Stimulated activated CD8-positive, alpha-beta memory T cell treated with anti-CD3 and anti-CD28 coated beads, Interleukin-7, amount 100 ng/mL, for 48 hours (primary cell): ENCODE measurements at places on chromosomes 6 and 20.

- DNase-seq, result no peak
These were observed 2.4 kb upstream of the RTF2 start for GRCh38 chr20:56465997-56466396.

DNA sequence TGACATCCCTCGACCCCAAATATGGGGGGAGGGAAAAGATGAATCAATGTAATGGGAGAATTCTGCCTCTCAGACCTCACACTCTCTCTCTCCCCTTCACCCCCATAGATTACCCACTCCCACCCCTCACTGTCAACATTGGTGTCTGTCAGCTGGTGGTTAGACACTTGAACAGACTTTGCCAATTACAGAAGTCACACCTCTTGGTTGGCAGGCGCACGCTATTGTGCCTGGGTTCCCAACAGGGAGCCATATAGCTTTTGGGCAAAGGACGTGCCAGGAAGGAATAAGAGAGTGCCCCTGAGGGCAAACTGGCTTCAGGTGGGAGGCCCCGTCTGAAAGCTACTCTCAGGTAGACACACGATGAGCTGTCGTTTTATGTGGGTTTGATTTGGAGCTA is 54.1 kb upstream of the FYN start:
- DNase-seq, result no peak

GRCh38 chr20:8589956-8590355 is 457.9 kb downstream of the PLCB1 start:
- no peak for DNase-seq

GRCh38 chr6:12537389-12537788 is 179.2 kb upstream of the PHACTR1 start:
- no peak for DNase-seq

GRCh38 chr20:62878244-62879038 is 16.8 kb upstream of the TCFL5 start:
- no peak for DNase-seq

DNA sequence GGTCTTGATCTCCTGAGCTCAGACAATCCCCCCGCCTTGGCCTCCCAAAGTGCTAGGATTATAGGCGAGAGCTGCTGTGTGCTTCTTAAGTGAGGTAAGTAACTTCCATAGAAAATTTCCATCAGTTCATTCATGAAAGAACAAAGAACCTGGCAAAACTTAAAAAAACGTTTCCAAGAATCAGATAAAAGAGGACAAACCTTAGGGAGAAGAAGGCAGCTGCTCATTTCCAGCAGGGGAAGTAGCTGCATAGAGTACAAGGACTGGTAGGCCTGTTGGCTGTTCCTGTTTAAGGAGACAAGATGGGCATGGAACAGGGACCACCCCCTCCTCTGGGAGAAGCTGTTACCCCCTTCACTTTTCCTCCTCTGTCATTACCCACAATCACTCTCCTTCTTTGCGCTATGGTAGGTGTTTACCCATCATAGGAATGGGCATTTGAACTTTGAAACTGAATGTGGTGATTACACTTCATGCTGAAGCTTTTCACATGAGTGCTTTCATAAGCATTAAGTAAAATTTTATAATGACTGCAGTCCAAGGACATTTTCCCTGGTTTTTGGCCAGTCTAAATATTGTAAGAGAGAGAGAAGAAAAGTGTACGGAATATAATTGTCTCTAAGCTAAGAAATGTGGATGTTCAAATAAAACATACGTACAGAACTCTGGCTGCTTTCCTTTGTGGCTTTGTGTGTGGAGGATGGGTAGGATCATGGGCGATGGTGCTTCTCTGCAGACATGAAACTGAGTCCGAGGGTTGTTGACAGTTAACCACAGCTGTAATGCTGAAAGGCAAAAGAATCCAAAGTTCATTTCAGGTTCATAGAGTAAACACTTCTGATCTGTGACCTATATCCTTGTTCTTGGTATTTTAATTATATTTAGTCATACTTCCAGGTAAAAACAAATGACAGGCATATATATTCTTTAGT is 56.4 kb downstream of the CCN2 start:
- DNase-seq, result no peak

DNA sequence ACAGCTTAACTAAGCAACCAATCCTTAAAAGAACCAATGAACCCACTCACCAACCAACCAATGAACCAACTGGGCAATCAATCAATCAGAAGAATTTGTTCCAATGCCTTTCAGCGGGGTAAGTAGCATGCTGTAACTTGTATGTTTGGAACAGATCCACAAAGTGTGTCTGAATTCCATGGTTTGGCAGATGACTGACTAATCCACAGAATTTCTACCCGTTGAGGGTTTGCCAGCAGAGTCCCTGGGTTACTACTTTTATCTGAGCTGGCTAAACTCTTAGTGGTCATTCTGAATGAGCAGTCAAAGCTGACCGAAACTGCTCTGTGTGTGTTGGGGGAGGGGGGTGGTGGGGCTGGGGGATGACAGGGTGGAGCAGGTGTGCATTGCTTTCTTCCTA is 125.0 kb upstream of the JAG1 start:
- no peak for DNase-seq

- no peak for DNase-seq
These were observed 53.1 kb downstream of the CPNE5 start for GRCh38 chr6:36786055-36786675.

- no peak for DNase-seq
These were observed 263.6 kb downstream of the EYA4 start for GRCh38 chr6:133504761-133505160.

DNA sequence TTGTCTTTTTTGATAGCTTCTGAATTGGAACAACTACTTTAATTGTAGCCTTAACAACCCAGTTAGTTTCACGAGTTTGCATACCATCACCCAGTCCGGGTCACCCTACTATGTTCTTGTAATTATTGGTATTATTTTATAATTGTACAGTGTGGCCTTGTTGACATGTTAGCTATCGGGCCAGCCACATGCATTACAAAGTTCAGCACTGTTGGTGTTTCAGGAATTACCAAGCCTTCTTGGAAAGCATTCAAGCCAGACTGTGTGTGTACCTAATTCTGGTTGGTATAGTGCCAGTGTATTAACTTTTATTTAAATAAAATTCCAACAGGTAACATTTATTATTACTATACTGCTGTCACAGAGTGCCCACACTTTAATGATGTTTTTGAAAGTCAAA is 150.9 kb downstream of the JARID2 start:
- no peak for DNase-seq

- no peak for DNase-seq
These were observed 220.9 kb upstream of the PLN start for GRCh38 chr6:118327237-118327636.

DNA sequence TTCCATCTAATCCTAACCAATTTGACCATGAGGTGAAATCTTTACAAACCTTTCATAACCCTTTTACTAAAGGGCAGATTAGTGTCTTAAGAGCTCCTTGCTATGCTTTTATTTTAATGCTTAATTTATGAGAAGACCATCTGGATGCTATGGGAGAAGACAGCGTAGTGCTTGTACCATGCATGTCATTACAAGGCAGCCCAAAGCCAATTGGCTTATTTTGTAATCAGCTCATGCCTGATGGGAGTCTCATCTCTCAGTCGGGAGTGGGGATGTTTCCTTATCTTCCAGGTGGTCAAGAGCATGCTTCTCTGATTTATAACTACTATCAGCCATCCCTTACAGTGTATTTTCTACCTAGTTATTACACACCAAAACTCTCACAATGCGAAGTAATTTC is 304.7 kb downstream of the FARS2 start:
- DNase-seq, result no peak

GRCh38 chr6:391559-392440 is at the start of gene IRF4:
Gene IRF4 (plus strand): TSS chr6:391752. CDS start chr6:393153, 1,401 bp downstream.
- peak; percentile 58 for DNase-seq

DNA sequence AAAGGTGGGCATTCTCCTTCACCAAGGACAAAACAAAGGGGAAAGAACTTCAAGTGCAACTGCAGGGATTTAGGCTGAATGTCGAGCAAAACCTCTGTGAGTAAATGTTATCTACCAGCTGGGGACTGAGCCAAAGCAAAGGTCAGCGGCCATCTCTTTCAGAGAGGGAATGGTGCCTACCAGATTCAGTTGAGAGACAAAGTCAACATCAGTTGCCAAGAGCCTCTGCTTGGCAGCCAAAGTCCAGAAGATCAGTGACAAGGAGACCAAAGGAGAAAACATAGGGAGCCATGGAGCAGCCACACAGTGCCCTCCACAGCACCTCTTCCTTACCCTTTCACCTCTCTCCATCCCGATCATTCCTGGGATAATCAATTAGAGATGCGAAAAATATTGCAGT is 472.5 kb downstream of the KIF16B start:
- DNase-seq, result no peak

DNA sequence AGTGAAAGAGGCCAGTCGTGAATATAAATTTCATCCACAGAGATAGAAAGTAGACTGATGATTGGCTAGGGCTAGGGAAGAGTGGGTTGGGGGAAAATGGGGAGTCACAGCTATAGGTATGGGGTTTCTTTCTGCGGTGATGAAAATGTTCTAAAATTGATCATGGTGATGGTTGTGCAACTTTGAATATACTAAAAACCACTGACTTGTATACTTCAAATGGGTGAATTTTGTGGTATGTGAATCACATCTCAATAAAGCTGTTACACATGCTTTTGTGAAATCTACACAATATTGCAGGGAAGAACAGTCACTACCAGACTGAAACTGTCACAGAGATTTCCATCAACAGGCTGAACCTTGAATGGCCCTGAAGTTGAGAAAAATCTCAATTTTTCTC is 61.5 kb downstream of the LYRM4 start:
- no peak for DNase-seq

- no peak for DNase-seq
These were observed 7.8 kb downstream of the PREX1 start for GRCh38 chr20:48819821-48820648.

DNA sequence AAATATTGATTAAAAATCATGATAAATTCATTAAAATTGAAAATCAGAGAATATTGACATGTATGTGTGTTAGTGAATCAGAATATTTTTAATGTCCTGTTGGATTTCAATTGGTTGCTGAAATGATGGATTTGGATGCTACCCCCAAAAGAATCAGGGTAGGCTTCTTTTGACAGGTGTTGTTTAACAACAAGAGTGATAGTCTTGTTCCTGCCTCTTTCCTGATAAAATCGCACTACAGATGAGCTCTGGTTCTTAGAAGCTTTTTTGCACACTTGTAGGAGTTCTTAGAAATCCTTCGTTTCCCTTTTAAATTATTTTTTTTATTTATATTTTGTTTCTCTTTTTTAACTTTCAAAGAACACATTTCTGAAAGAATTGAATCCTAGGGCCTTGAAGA is 259.5 kb downstream of the FARS2 start:
- DNase-seq, result no peak

DNA sequence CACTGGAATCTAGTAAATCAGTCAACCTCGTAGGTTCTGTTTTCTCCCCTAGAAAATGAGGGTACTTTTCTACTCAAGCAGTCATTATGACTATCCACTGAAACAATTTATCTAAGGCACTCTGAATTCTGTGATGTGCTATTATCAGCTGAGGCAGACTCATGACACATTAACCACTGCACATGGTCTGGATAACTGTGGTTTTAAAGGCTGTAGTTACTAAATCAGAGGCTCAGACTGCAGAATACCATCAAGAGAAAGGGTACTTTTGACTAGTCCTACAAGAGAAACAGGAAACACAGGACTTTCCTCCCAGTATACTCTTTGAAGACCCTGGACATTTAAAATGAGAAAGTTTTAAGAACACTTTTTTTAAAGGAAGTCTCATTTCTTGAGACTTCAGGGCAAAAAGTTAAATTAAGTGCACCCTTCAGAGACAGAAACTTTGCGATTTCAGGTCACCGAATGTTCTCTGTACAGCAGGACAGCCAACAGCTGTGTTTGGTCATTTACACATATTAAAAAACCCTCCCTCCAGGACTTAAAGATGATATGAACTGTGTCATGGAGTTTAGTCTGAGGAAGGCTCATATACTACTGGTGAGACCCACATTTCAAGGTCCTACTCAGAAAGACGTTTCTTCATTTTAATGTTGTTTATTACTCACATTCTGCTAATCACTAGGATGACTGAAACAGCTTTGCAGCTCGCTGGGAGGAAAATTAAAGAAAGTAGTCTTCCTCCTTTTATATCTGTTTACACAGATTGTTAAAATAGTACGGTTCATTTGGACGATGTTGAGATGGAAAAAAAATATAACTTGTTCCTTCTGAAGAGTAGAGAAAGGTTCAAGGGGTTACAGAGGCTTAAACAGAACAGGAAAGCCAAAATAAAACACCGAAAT is 19.9 kb downstream of the ATXN1 start:
- DNase-seq, result no peak

DNA sequence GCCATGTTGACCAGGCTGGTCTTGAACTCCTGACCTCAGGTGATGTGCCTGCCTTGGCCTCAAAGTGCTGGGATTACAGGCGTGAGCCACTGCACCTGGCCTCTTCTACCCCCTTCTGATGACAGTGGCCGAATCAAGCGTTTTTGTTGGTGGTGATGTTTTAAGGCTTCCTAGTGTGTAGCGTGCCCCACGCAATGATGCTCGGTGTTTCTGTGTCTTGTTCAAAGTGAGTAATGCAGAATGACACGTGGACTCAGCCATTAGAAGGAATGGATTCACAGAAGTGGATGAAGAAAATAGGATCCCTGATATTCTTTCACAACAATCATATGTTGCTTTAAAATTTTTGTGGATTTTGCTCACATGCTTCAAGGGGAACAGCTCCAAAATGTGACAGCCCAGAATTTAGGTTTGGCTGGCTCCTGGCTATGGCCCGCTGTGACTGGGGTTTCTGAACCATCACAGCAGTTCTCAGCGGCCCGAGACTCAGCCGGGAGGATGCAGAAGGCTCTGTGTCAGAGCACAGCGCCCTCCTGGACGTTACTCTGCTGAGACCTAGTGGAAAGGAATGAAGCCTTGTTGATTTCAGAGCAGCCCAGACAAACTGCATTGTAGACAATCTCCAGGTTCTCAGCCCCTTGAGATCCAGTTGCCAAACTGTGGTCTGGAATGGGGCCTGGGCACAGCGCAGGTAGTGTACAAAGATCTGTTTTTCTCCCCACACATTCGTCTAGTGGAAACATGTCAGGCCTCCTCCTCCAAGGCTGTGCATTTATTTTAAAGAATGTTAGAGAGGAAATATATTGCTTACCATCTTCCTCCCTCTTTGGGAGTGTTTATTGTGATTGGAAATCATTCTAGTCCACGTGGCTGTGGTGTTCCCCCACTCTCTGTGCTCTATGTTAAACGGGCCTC is 57.6 kb upstream of the TIAM2 start:
- DNase-seq, result no peak

- DNase-seq, result no peak
These were observed 358.8 kb upstream of the JAG1 start for GRCh38 chr20:11032611-11033010.

DNA sequence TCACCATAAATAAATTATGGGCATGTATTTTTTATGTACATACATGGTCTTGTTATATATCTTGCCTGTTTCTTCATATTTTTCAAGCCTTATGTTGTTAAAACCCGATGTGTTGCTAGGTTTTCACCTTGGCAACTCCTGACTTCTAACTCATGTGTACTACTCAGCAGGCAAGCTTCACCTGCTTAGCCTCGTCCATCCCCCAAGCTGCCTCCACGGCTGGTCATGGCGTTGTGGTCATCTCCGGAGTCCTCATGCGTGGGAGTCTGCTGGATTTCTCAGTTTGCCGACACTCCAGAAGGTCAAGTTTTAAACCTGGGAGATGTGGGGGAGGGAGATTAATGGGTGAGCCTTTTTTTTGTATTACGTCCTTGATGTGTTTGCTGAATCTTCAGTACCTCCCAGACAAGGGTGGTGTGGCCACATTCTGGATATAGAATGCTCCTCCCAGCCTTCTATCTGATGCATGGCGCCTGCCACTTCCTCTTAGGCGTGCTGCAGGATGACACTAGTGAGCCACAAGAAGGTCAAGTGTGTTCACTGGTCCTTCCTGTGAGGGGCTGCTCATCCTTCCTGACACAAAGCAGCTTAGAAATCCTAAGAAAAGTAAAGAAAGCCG is 26.6 kb upstream of the EDN3 start:
- DNase-seq, result no peak

- DNase-seq, result no peak
These were observed 24.6 kb downstream of the KDM1B start for GRCh38 chr6:18179770-18180356.
